ENCODE measurements at places on chromosomes 7 and 10.

DNA sequence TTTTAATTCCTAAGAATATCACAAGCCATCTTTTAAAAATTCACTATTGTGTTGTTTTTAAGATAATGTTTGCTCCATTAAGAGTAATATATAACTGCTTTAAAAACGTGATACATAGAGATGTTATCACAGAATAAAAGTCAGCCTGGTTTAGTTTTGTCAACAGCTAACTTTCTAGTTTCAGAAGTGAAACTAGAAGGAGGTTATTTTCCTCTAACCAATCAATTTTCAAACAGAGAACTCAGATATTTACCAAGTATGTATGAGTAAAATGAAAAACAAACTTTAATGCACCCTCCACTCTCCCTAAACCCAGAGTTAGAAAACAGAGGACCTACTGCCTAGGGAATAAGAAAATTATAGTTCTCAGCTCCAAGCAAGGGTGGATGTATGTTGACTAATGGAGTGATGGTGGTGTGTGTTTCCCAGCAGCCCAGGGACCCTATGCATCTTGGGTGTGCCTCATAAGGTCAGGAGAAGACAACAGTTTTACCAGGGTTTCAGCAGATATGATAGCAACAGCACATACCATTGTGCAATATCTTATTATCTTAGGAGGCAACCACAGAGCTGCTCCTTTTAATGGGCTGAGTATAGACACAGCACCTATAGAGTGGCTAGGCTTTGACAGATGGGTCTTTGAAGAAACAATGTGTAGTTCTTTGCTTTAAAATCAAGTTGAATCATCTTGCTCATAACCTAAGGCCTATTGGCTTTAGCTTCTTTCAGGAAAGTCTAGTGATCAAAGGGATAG is 58.4 kb downstream of the PTPRZ1 start:
- no peak for DNase-seq

GRCh38 chr10:72257051-72257892 is 16.5 kb upstream of the DDIT4 start:
- DNase-seq: no peak

DNA sequence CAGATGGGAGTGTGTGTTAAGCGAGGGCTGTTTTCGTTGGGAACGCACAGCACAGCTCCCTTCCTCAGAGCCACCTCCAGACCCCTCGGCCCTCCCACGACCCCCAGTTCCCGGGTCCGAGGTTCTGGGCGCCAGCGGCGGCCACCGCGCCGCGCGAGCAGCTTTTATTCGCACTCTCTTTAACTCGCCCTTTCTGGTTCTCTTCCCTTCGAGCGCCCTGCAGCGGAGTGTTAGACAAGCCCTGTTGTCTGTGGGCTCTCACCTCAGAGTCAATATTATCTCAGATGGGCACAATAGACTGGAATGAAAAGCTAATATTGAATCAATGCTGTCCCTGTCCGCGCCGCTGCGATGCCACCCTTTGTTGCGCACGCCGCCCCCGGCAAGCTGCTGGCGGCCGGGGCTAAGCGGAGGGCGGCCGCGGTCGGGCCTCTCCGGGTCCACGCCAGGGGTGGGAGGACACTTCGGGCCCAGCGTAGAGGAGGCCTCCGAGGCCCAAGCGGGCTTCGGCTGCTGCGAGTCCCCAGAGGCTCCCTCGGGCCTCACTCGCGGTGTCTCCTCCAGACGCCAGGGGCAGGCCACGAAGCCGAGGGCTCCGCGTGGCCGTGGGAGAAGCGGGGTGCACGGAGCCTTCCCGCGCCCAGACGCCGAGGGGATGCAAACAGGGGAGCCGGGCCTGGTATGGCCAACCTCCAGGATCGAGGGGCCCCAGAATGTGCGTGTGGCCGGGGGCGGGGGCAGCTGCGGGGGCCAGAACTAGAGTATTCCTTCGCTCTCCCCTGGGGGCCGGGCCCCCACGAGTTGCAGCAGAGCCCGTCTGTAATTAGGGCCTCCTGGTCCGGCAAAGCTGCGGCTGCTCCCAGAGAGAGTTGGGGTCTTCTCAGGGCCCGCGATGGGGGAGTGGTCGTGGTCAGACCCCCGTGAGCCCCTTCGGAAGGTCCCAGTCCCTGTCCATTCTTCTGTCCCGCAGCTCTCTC is 7.9 kb upstream of the EMX2 start:
- no peak for DNase-seq

DNA sequence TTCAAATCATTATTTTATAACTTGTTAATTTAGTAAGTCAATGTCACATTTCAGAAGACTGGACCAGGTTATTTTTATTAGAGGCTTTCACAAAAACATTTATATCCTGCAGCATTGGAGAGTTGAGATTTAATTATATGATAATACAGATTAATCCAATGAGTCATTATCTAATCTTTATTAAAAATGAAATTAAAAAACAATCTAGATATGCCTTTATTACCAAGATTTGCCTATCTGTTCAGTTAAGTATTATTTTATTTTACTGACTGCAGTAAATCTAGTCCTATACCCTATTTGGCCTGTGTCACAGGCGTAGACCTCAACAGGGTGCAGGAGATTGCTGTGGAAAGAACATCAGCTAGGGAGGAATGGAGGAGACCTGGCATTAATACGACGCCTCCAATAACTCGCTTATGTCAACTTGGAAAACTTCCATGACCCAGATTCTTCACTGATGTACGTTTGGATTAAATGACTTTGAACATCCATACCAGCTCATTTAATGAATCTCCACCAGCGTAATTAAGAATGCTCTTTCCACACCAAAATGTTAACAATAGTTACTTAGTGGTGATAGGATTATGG is 18.2 kb downstream of the PAXIP1 start:
- no peak for DNase-seq

GRCh38 chr10:118239236-118239630 is 102.9 kb downstream of the FAM204A start:
- no peak for DNase-seq

DNA sequence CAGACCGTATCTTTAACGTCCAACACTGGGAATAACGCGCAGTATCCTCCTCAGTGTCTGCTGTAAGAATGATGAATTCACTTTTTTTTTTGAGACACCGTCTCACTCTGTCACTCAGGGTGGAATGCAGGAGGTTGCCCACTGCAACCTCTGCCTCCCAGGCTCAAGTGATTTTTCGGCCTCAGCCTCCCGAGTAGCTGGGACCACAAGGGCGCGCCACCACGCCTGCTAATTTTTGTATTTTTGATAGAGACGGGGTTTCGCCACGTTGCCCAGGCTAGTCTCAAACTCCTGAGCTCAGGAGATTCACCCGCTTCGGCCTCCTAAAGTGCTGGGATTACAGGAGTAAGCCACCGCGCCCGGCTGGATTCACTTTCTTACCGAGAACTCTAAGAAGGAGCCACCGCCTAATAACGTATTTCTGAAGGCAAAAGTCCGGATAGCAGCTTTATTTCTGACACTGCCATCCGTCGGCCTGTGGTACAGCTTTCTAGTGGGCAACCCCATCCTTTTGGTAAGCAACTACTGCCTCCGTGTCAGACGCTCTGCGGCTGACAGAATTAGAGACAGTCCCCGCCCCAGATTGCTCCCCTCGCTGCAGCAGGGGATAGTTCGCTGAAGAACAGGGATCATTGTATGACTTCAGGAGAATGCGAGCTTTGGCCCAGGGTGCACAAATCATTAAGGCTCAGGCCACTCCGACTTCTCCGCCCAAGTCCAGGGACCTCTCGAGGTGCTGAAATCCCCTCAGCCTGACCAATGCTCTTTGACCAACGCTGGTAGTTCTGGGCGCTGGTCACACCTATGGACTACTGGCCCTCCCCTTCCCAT is 662 bp downstream of the POLR3A start:
- no peak for DNase-seq

DNA sequence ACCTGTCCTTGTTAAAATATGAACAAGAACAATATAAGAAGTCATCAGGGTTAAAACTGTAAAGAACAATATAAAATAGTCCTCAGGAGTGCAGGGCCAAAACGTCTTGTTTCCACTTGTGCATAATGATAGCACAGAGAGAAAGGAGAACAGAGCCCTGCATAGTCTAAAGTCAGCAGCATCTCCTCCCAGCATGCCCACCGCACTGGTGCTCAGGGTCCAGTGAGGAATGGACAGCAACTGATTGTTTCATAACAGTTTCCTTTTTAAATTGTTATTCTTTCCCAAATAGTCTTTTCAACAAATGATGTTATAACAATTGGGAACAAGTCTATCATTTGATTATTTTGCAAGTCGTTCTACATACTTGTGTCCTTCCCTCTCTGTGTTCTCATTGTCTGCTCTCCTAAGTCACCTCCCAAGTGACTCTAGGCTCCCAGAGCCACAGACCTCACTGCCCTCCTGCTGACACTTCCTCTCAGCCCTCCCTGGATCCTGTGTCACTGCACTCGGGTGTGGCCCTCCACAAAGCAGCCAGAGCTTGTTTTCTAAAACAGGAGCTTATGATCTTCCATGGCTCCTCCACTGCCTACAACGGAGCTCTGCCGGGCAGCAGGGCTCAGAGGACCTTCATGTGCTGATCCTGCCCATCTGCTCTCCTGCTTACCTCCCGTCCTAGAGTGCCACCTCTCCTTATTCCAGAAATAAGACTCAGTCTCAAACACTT is 27.6 kb downstream of the COBL start:
- no peak for DNase-seq

DNA sequence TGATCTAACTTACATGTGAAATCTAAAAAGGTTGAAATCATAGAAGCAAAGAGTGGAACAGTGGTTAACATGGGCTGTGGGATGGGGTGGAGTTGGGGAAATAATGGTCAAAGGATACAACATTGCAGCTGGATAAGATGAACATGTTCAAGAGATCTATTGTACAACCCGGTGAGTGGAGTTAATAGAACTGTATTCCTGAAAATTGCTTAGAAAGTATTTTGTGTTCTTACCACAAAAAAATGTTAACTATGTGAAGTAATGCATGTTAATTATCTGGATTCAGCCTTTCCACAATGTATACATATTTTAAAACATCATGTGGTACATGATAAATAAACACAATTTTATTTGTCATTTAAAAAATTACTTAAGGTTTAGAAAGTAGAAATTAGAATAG is 271.0 kb upstream of the LRRTM3 start:
- DNase-seq: no peak

DNA sequence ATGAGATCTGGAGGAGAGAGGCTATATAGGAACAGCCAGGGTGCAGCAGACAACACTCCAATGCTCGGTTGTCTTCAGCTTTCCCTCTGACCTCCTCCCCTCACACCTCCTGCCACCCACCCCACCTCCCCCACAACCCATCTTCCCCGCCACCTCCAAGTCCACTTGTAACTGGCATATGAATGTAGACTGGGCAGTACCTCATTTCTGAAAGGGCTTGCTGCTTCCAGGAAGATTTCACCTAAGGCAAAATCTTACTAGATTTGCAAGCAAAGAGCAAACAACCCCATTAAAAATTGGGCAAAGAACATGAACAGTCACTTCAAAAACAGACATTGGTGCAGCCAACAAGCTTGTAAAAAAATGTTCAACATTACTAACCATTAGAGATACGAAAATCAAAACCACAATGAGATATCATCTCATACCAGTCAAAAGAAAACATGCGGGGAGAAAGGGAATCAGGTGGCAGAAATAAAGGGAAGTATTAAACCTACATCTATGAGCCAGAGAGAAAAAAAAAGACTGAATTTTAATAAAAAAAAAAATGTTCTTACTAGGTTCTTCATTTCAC is 164.6 kb upstream of the C1GALT1 start:
- no peak for DNase-seq

DNA sequence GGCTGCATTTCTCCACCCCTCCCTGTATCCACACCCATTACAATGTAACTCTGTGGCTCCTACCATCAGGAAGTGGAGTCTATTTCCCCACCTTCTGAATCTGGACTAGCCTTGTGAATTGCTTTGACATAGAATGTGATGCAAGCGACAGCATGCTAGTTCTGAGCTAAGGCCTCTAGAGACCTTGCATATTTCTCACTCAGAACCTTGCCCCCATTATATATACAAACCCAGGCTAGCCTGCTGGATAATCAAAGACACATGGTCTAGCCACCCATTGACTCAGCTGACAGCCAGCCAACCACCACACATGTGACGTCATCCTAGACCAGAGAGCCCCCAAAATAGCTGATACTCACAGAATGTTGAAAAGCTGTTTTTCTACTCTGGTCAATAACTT is 77.9 kb downstream of the CCDC71L start:
- DNase-seq: no peak
